ENCODE measurements at places on chromosomes 5 and 9.

GRCh38 chr9:124940894-124941678 lies at the start of gene GOLGA1:
Gene GOLGA1, minus strand, starts transcription at chr9:124941083. Its CDS starts 2,372 bp downstream, at chr9:124938711.
- peak; percentile 65 for DNase-seq

DNA sequence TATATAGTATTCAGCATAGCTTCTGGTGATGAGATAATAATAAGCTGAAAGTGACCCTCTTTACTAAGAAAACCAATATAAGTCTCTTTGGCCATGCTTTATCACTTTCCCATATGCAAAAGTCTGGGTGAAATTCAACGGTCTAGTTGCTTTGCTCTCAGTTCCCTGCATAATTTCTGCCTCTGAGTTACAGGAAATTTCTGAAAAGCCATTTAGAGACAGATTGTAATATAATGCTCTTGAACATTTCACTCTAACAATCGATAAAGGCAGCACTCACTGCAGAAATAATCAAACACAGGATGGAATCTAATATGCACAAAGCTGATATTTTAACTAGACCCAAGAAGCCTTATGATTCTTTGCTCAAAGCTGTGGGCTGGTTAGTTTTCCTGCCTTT lies 100.1 kb upstream of the LIFR start:
- no peak for DNase-seq

- no peak for DNase-seq
Observed at GRCh38 chr9:72211047-72211446, 61.8 kb downstream of the GDA start.

GRCh38 chr9:89528540-89528939 lies 30.6 kb upstream of the SEMA4D start:
- DNase-seq: no peak

GRCh38 chr9:133906932-133907910 lies 84.9 kb downstream of the VAV2 start:
- DNase-seq: no peak

DNA sequence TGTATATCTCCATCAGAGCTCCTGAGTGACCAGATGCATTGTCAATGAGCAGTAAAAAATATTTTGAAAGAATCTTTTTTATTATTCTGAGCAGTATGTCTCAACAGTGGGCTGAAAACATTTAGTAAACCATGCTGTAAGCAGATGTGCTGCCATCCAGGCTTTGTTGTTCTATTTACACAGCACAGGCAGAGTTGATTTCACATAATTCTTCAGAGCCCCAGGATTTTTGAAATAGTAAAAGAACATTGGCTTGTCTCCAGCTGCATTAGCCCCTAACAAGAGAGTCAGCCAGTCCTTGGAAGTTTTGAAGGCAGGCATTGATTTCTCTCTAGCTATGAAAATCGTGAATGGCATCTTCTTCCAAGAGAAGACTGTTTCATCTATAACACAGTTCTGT lies 25.2 kb upstream of the ENTREP1 start:
- DNase-seq: no peak

All from esophagus squamous epithelium (tissue), 5 donors.